ENCODE measurements at places on chromosomes 11 and 22.

- no peak for DNase-seq
Measured at GRCh38 chr11:2674658-2675131, 25.1 kb downstream of the KCNQ1OT1 start.

GRCh38 chr11:10606536-10607208, 38.2 kb upstream of the LYVE1 start:
- no peak for DNase-seq

GRCh38 chr11:35088676-35089075, 50.3 kb upstream of the CD44 start:
- no peak for DNase-seq

DNA sequence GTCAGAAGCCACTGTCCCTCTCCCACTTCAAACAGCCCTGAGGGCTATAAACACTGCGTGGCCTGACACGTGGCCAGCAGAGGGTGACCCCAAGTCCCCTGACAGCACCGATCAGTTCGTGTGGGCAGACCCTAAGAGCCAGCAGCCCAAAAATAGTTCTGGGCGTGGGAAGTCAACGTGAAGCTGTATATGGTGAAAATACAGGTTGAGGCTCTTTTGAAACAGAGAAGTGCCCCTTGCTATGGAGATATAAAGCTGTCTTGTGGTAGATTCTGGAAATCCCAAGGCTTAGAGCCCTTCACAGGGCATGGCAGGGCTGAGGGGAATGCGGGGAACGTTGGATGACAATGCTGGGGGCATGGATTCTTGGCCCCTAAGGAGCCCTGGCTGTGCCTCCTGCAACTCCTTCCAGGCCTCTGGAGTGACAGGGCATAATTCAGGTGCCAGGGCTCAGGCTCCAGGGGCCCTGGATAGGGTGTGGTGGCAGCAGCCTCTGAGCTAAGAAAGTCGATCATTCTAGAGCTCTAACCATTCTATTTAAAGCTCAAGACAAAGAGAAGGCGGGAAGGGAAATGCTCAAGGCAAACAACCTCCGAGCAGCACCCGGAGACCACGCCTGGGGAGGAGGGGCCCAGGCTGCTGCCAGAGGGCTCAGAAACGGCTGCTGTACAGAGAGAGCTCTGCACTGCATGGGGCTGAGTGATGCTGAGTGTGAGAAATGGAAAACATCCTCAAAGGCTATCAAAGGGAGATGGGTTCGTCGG, 60.4 kb upstream of the CD5 start:
- DNase-seq: peak; percentile 42

- no peak for DNase-seq
Measured at GRCh38 chr11:11065396-11065795, 207.5 kb upstream of the ZBED5 start.

- DNase-seq: peak; percentile 23
Measured at GRCh38 chr11:3808861-3809623, 682 bp downstream of the PGAP2 start.

GRCh38 chr11:127451861-127452260, 451.3 kb upstream of the KIRREL3 start:
- no peak for DNase-seq

GRCh38 chr11:27064086-27064485, 23.5 kb downstream of the BBOX1 start:
- DNase-seq: no peak

DNA sequence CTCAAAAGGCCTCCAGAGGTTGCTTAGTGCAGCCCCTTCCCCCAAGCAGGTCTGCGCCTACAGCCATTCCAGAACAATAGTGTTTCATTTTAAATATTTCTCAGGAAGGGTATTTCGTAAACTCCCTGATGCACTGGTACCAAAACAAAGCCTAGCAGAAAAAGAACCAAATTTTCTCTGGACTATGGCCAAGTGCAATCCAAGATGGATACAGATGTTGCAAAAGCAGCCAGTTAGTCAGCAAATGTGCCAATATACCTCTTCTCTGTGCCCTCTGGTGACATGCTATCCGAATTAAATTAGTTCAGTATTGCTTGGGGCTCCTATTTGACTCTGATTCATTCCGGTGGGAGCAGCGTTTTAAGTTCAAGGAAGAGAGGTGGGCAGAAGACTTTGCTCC, 247.8 kb downstream of the NTM start:
- no peak for DNase-seq

- no peak for DNase-seq
Measured at GRCh38 chr11:68661014-68661413, 23.3 kb upstream of the GAL start.

GRCh38 chr11:88402784-88403183, 65.2 kb upstream of the CTSC start:
- DNase-seq: no peak

- DNase-seq: no peak
Measured at GRCh38 chr11:77107950-77108349, 5.3 kb downstream of the OMP start.

GRCh38 chr22:44163536-44163935, 17.2 kb upstream of the PARVG start:
- DNase-seq: no peak

DNA sequence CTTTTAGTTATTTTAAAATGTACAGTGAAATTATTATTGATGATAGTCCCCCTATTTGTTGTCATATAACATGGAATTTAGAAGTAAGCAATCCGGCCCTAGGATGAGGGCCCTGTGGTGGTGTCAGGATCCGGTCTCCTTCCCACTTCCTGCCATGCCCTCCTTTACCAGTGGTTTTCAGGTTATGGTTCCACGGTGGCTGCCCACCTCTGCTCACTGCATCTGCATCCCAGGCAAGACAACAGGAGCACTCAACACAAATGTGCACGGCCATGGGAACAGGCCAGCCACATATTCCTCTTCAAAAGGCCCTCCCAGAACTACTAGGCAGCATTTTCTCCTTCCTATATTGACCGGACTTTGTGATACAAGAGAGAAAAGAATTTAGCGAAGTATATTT, 1007.2 kb downstream of the TBC1D22A start:
- no peak for DNase-seq
